A549 (cell line): ENCODE measurements at places on chromosomes 1 and 21.

GRCh38 chr21:20459838-20460237 is 538.4 kb upstream of the NCAM2 start:
- no peak for DNase-seq

DNA sequence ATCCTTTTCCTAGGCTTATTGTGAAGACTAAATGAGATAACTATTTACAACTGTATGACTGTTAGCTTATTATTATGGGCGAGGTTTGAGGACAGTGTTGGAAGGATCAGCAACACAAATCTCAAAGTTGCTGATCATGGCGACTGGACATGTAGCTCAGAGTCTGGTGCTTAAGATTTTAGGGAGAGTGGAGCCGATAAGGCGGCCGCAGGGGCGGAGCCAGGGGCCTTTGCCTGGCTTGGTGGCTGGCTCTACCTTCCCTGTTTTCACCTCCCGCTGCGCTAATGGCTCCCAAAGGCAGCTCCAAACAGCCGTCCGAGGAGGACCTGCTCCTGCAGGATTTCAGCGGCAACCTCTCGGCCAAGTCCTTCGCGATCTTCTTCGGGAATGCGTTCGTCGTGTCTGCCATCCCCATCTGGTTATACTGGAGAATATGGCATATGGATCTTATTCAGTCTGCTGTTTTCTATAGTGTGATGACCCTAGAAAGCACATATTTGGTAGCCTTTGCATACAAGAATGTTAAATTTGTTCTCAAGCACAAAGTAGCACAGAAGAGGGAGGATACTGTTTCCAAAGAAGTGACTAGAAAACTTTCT is 45.5 kb downstream of the GIPC2 start:
- DNase-seq: no peak

- DNase-seq: no peak
Measured at GRCh38 chr1:177302357-177303044, 131.7 kb downstream of the BRINP2 start.

GRCh38 chr1:159646687-159647086 is 59.1 kb downstream of the APCS start:
- DNase-seq: no peak

- DNase-seq: no peak
Measured at GRCh38 chr1:34474566-34474965, 280.3 kb upstream of the GJB5 start.

DNA sequence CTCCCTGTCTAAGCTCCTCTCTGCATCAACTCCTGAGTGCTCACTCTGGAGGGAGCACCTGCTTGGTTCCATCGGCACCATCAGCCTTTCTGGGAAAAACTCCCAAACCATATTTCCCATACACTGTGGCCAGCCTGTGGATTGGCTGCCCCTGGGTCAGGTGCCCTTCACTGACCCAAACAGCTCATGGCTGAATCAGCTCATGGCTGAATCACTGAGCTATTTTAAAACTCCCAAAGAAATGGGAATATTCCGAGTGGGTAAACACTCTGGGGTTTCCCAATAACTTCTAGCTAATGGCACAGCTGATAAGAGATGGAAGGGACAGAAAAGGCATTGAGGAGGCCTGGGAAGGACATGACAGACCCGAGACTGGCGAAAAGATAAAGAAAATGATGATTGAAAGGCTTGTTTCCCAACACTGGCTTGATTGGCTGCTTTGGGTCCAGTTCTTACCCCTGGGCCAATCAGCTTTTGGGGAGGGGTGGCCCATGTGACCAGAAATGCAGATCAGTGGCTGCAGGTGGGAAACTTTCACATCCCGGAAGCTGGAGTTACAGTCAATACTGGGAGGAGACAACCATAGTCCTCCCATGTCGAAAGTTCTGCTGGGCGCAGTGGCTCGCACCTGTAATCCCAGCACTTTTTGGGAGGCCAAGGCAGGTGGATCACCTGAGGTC is 37.3 kb upstream of the KAZN start:
- no peak for DNase-seq

- no peak for DNase-seq
Measured at GRCh38 chr1:101748077-101748476, 248.6 kb downstream of the OLFM3 start.

DNA sequence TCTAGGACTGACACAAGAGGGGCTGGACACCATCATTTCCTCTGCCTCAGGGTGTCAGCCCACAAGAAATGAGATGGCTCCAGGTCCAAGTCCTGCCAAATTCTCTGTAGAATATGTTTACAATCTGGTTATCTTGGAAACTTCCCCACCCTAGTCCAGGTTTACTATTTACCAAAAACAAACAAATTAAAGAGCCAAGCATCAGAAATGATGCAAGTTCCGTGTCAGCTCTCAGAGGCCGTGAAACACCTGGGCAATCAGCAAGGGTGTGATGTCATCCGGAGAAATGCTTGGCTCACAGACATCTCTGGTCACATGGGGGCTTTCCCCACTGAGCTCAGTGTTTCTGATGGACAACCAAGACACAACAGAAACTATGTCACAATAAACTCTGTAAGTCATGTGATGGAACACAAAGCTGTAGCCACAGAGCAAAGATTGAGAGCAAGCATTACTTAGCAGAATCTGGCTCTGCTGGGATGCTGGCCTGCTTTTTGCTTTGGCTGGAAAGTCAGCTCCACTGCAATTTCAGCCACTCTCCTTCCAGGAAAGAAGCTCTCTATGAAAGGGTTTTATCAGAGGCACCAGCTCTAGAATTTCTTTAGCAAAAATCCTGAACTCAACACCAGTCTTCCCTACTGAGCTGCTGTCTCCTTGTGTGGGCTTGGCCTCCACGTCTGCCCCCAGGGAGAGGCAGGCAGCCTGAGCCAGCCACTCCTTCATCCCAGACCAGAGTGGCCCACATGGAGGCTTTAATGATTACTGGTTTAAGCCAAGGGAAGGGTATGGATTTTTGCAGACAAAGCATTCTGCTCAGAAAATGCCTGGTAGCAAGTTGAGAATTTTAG is 55.9 kb downstream of the NENF start:
- peak; percentile 54 for DNase-seq

GRCh38 chr1:4346131-4346530 is 308.3 kb upstream of the AJAP1 start:
- DNase-seq: no peak

GRCh38 chr1:214917081-214917635 is 165.4 kb upstream of the KCNK2 start:
- DNase-seq: no peak

DNA sequence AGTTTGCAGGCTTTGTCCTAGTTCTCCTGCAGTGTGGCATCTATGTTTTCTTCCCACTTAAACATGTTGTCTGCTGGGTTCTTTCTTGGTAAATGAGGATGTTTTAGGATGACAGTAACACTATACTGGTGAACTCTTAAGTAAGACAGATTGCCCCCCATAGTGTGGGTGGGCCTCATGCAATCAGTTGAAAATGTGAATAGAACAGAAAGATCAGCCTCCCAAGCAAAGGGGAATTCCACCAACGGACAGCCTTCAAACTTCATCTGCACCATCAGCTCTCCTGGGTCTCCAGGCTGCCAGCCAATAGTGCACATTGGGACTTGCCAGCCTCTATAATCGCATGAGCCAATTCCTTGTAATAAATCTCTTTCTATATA is 10.7 kb upstream of the TARBP1 start:
- no peak for DNase-seq

- DNase-seq: no peak
Measured at GRCh38 chr1:51463561-51463960, 55.5 kb downstream of the EPS15 start.

GRCh38 chr1:209791920-209792319 is 7.6 kb upstream of the C1orf74 start:
- no peak for DNase-seq

- DNase-seq: no peak
Measured at GRCh38 chr1:168135921-168136708, 615 bp downstream of the GPR161 start.

DNA sequence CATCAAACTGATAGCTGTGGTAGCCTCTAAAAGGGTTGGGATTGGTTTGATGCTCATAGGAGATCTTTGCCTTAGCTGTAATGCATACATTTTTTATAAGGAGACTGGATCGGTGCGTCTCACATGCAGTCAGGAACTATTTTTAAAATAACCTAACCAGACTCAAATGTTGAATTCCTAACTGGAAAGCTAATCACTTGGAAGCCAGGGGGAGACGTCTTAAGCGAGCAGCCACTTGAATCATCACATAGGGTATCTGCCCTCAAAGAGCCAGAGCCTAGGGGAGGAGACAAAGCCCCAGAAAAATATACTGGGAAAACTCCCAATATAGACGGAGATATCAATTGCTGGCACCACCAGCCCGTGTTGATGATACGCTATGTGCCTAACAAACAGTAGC is 61.7 kb upstream of the PUM1 start:
- DNase-seq: no peak

- no peak for DNase-seq
Measured at GRCh38 chr1:200869753-200870391, 2.9 kb upstream of the GPR25 start.

DNA sequence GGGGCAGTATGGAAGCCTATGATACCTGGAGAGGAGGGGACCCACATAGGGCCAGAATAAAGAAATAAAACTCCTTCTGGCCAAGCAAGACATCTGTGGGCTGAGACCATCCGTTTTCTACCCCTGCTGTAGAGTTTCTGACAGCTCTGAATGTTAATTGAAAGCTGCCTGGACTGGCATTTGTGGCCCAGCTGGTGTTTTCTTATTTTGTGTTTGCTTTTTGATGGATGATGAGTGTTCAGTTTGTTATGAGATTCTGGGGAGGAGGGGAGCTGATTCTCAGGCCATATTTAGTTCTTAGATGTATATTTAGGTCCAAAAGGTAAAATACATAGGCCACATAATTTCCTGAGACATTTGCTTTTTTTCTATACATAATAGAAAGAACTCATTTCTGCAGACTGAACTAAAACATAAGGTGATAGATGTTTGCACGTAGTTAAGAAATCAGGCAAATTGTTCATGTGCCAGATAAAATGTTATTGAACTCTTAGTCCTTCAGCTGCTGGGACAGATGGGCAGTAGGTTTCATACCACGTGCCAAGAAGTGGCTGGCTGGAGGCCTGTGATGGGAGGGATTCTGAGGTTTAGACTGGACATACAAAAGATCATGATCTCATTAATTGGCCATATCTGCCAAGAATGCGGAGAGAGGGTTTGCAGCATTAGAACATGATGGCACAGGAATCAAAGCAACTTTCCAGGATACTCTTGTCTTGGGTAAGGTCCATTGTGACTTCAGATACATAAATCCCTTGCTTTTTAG is 54.1 kb downstream of the DSCAM start:
- no peak for DNase-seq

- no peak for DNase-seq
Measured at GRCh38 chr1:203089651-203090045, 3.8 kb upstream of the MYOG start.

DNA sequence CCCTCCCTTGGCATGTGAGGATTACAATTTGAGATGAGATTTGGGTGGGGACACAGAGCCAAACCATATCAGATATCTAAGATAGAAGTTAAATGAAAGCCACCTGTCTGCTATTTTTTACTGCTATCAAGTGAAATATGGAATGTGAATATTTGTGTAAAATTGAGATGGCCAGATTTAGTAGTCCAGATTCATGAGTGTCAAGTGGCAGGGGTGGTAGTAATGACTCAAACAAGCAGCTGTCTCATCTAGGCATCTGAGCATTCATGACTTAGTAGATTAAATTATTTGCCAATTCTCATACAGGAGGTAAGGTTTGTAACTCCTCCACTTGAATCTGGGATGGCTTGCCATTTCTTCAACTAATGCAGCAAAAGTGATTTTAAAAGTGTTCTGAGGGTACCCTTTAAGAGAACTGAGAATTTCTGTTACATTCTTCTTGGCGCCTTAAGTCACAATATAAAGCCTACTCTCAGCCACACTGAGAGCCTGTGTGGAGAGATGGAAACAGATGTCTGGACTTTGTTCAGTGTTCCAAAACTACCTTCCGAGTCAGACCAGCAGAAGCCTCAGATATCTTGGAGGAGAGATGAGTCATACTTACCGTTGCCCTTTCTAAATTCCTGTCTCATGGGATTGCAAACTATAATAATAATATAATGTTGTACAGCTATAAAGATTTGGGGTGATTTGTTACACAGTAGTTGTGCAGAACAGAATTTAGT is 1065.6 kb upstream of the TMPRSS15 start:
- DNase-seq: no peak

DNA sequence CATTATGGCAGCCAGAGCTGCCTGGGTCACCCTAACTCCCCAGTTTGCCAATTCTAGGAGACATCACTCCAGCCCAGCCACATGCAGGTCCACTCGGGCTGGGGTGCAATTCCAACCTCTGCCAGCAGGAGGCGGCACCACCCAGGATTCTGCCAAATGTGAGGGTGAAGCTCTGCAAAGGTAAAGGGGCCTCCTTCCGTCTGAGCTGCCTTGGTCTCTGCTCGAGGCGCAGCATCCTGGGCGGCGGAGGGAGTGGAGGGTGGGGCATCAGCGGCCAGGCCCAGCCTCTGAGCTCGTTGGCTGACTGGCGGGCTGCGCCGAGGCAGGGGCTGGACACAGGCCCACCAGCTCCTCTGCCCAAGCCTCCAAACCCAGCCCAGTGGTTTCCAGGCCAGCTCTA is 63.8 kb downstream of the ARHGEF16 start:
- DNase-seq: no peak

DNA sequence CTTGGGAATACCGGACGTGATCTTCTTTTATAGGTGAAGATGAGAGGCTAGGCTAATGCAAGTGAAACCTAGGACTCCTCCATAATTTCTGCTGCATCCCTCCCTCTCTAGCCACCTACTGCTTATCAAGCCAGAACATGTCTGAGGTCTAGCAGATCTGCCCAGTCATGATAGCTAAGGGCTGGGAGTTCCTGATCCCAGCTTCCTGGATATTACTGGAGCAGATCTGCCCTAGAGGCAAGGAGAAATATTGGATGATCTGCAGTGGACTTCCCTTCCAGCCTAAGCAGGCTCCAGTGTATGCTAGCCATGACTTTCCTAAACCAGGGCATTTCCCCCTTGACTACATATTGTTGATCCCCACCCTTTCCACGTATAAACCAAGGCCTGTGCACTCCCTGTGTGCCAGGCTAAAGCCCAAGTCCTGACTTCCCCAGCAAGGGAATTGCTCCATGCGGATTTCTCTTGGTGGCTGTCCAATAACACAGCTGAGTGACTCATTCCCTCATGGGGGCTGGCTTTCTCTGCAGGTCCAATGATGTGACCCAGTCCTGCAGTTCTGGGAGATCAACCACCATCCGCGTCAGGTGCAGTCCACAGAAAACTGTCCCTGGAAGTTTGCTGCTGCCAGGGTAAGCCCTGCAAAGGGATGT is 15.5 kb upstream of the SARS1 start:
- DNase-seq: peak; percentile 51

DNA sequence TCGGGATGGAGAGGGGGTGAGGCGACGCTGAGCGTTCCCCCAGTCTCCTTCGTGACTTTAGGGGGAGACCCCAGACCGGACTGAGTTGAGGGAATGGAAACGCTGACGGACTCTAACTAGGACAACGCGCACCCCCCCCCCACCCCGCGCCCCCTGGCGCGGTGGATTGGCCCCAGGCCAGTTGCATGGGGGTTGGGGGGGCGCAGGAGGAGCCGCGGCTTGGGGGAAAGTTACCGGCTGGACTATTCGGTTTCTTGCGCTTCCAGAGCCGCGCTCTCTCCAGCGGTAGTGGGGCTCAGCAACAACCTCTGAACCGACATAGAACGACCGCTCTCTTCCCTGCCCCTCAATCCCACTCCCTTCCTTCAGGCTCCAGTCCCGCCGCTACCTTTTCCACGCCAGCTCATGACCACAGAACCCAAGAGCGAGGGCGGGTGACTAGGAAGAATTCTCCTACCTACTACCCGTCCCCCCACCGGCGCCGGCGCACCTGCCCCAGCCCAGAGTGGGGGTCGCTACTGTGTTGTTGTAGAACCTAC is 694 bp downstream of the ZBTB7B start:
- DNase-seq: peak; percentile 59

- no peak for DNase-seq
Measured at GRCh38 chr1:217139513-217139912, 416.3 kb upstream of the ESRRG start.
